Activated CD4-positive, alpha-beta memory T cell treated with anti-CD3 and anti-CD28 coated beads for 36 hours (primary cell): ENCODE measurements at places on chromosomes 1 and 21. TPM values are rescaled to one million over a fixed set of nuclear protein-coding genes. Genes with fewer than 3 reads are reported as not detected.

C1orf210 gene
- not detected for total RNA-seq

RNF11 gene
- 31.9 TPM for total RNA-seq

SNRNP40 gene
- 83.7 TPM for total RNA-seq

TNNI3K gene
- total RNA-seq: 0.38 TPM

RGSL1 gene
- not detected for total RNA-seq

PIGV gene
- 15.3 TPM for total RNA-seq

DNAJC6 gene
- 3.2 TPM for total RNA-seq

RAB3B gene
- 0.17 TPM for total RNA-seq

AK4 gene
- total RNA-seq: 42.7 TPM

SMCP gene
- not detected for total RNA-seq

S100A16 gene
- total RNA-seq: not detected

CACNA1S gene
- total RNA-seq: not detected

MAGI3 gene
- total RNA-seq: 7.3 TPM

TMOD4 gene
- 1.7 TPM for total RNA-seq

LIN28A gene
- not detected for total RNA-seq

RGS16 gene
- total RNA-seq: 51.9 TPM

MPZ gene
- total RNA-seq: 5.8 TPM

KIRREL1 gene
- not detected for total RNA-seq

KRTAP21-2 gene
- not detected for total RNA-seq

C1orf105 gene
- total RNA-seq: not detected

FCRL5 gene
- total RNA-seq: not detected

KIF26B gene
- total RNA-seq: not detected

SLC30A10 gene
- total RNA-seq: not detected

F5 gene
- 50.8 TPM for total RNA-seq

TOR3A gene
- total RNA-seq: 36.7 TPM

HES4 gene
- total RNA-seq: 1.7 TPM

SLC41A1 gene
- total RNA-seq: 34.9 TPM

TTC34 gene
- 0.97 TPM for total RNA-seq

IL12RB2 gene
- 86.9 TPM for total RNA-seq

GNAT2 gene
- 0.29 TPM for total RNA-seq

TOMM20 gene
- 142 TPM for total RNA-seq

TAF1A gene
- total RNA-seq: 19.1 TPM

PRR9 gene
- total RNA-seq: not detected

KRTAP12-1 gene
- not detected for total RNA-seq

LDLRAD1 gene
- not detected for total RNA-seq

ITLN1 gene
- total RNA-seq: not detected

LYPD8 gene
- not detected for total RNA-seq

NCAM2 gene
- total RNA-seq: not detected

RGS18 gene
- 0.19 TPM for total RNA-seq

LRRC38 gene
- total RNA-seq: not detected

SIM2 gene
- 2.2 TPM for total RNA-seq

IFT25 gene
- 52.5 TPM for total RNA-seq

MORN1 gene
- total RNA-seq: 6.3 TPM

IL23R gene
- total RNA-seq: 17.7 TPM

SPRR2E gene
- not detected for total RNA-seq

HENMT1 gene
- total RNA-seq: 25.8 TPM

PIK3CD gene
- 138 TPM for total RNA-seq

CAMK1G gene
- 0.69 TPM for total RNA-seq

IER5 gene
- total RNA-seq: 28.9 TPM

HSF2BP gene
- total RNA-seq: 0.50 TPM

XCL2 gene
- total RNA-seq: 0.75 TPM

RUNX3 gene
- total RNA-seq: 155 TPM

WDTC1 gene
- total RNA-seq: 30.3 TPM

TMEM240 gene
- 0.29 TPM for total RNA-seq

FCRL1 gene
- total RNA-seq: not detected
